Stimulated activated CD4-positive, alpha-beta T cell treated with anti-CD3 and anti-CD28 coated beads, Interleukin-12 subunit alpha, Interleukin-12 subunit beta, amount 100 ng/mL, for 24 hours (primary cell): ENCODE measurements at places on chromosomes 7 and 10.

GRCh38 chr7:129702761-129703338 lies 91.3 kb downstream of the NRF1 start:
- no peak for DNase-seq

DNA sequence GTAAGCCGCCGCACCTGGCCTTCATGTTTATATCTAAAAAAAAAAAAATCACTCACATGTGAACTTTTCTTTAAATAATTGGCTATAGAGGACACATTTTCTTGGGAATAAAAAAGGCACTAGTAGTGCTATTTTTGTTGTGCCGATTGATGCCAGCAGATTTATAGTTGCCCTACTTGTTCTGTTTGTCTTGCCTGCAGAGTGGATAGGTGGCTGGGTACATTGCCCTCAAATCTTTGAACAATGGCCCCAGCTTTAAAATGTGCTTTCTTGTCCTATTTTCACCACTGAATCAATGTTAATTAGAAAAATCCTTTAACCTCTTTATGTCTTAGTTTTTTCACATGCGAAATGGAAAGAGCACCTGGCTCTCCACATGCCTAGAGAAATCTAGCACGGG lies 30.1 kb upstream of the ZNRF2 start:
- no peak for DNase-seq

GRCh38 chr10:132489704-132490534 lies 47.7 kb upstream of the INPP5A start:
- DNase-seq, result no peak

- DNase-seq, result no peak
These were observed 73.2 kb upstream of the CHST15 start for GRCh38 chr10:124166431-124167125.

DNA sequence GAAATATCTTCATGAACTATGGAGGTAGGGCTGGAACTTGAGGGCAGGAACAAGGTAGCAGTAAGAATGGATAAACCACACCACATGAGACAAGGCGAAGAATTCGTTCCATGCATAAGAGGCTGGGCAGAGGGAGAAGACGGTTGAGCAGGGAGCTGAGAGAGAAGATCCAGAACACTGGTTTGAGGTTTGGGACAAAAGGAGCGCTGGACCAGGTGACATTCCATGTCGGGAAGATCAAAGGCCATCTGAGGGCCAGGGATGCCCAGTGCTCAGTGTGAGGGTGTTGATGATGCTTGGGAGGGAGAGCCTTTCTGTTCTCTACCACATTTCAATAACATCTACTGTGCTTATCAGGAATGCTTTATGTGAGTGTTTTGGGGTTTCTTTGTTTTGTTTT lies 52.8 kb downstream of the WIPF3 start:
- no peak for DNase-seq

GRCh38 chr7:601595-602340 lies 82.1 kb upstream of the PDGFA start:
- DNase-seq, result peak; percentile 92

- DNase-seq, result no peak
These were observed 61.7 kb downstream of the VOPP1 start for GRCh38 chr7:55510621-55511020.

DNA sequence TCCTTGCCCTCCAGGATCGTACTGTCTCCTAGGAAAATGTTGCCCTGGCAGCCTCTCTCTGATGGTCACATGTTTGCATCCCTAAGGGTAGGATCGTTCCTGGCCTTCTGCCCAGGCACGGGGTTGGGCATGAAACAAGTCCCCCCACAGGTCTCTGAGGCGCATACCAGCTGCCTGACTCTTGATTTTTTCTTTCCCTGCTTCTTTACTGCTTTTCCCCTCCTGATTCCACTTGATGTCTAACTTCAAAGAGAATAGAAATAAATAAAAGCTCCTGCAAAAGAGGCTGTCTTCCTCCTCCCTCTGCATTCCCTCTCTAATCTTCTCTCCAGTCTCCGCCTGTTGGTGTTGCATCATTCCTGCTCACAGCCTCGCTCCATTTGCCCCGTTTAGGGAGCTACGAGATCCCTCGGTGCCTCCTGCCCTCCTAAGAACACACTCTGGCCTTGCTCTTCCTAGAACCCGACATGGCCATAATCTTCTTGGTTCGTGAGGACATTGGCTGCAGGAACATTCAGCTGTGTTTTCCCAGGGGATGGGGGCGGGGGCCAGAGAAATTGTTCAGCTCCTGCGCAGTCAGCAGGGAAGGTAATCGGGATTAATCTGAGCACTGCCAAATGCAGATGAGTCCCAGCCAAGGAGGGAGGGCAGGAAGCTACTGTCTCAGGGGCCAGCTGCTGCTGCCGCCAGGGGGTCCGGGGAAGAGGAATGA lies 26.0 kb downstream of the LEP start:
- DNase-seq, result no peak

GRCh38 chr7:104921596-104921995 lies 92.4 kb upstream of the KMT2E start:
- DNase-seq, result no peak

- peak; percentile 54 for DNase-seq
These were observed 750 bp downstream of the ZNF398 start for GRCh38 chr7:149147752-149148653.

GRCh38 chr10:51619365-51619764 lies 80.0 kb downstream of the CSTF2T start:
- no peak for DNase-seq

- no peak for DNase-seq
These were observed 24.0 kb downstream of the COL26A1 start for GRCh38 chr7:101386558-101387231.

DNA sequence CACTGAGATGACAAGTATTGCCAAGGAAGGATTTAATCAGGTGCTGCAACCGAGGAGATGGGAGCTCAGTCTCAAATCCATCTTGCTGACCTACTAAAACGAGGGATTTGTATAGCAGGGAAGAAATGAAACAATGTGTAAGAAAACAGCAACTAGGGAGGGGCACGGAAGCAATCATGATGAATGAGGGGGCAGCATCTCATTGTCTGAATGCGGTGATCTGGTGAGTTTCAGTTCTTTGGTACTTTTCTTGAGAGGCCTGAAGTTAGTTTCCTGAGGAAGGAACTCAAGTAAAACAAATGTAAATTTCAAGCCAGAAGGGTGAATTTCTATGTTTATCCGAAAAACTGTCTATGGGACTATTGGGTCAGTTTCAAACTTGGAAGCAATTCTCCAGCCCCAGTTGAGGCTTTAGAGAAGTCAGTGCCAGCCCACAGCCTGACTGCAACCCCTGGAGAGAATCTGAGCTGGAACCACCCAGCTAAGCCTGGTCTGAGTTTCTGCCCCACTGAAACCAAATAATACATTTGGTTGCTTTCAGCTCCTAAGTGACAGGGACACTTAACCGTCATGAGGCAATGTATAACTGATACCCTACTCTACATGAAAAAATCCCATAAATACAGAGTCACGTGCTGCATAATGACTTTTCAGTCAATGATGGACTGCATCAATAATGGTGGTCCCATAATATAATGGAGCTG lies 45.8 kb upstream of the TNS3 start:
- DNase-seq, result no peak

- DNase-seq, result peak; percentile 73
These were observed 26.7 kb downstream of the MICALL2 start for GRCh38 chr7:1432411-1433082.

- DNase-seq, result no peak
These were observed 1.2 kb downstream of the TMEM139 start for GRCh38 chr7:143285806-143286521.

GRCh38 chr7:46007990-46008643 lies 87.0 kb upstream of the IGFBP3 start:
- DNase-seq, result no peak

DNA sequence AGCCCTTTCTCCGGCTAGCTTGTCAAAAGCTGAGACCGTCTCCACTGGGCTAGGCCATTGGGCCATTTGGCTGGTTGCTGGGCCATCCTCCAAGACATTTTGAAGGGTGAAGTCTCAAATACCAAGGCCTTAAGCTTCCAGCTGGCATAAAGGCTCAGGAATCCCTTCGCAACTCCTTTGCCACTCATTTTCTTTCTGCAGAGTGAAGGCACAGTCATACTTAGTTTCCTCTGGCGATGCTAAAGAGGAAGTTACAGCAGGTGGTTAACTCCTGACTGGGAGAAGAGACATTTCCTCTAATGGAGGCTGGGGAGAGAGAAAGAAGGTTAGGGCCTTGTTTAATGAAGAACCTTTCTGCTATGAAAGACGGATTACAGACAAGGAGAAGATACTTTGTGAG lies 4.8 kb upstream of the REPIN1 start:
- DNase-seq, result no peak

- no peak for DNase-seq
These were observed 141.2 kb upstream of the SHH start for GRCh38 chr7:155953501-155953778.

DNA sequence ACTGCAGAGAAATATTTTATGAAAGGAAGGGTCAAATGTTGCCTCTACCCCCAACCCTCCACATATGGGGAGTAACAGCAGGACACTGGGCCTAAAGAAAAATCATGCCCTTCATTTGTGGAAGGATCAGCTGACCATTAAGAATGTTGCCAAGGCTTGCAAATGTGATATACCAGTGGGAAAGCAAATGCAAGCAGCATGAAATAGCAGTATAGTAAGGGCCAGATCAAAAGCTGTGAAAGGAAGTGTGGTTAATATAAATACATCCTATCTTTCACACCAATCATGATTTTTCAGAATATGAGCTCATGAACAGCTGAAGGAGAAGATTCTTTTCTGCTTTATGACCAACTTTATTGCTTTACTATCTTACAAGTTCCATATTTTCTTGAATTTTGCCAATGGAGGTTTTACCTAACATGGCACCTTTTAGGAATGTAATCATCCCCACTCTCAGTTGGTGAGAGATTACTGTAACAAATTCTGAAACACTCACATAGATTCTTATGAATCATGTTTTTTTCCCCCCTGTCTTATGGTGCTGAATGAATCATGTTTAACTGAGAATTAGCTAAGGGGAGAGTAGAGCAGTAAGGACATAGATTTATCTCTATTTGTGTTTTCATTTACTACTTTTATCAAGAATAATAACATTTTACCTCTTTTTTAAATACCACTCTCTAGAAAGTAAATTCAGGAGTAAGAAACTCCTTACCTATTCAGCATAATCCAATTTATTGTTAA lies 12.1 kb upstream of the ATAD1 start:
- DNase-seq, result no peak

DNA sequence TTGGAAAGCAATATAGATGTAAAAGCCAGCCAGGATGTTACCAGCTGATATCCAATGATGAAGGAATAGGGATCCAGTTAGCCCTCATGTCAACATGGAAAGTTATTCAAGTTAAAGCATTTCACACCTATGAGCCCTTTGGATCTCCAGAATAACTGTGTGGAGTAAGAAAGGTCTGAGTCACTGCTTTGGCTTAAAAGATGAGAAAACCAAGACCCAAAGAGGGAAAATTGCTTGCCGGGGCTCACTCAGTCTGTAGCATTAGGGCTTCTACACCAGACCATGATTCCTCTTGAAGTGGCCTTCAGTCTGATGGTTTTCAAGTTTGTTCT lies 12.6 kb downstream of the LSM5 start:
- DNase-seq, result no peak

DNA sequence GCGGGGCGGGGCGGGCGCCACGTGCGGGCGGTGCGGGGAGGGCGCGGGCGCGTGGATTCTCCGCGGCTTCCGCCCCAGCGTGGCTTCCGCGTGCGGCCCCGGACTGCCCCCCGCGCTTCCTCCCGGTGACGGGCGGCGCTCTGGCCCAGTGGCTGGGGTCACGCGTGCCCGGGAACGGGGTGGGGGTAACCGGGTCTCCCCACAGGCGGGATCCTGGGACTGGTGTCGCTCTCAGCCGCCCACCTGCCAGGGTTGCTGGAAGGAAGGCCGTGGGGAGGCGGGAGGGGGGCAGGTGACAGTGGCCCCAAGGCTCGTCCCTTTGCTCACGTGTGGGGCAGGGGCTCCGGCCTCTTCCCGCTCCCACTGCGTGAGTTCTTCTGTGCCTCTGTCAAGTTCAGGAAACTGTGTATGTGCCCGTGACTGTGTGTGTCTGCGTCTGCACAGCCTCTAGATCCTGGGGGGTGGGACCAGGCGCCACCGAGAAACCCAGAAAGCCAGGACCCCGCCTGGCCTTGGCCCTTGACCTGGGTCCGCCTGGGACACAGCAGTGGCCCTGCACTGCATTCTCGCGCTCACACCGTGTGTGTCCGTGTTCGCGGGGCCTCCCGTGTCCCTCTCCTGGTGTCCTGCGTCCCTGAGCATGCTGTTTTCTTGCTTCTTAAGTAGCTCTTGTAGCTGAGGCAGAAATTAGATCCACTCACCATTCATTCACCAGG lies 919 bp downstream of the MAFK start:
- no peak for DNase-seq

DNA sequence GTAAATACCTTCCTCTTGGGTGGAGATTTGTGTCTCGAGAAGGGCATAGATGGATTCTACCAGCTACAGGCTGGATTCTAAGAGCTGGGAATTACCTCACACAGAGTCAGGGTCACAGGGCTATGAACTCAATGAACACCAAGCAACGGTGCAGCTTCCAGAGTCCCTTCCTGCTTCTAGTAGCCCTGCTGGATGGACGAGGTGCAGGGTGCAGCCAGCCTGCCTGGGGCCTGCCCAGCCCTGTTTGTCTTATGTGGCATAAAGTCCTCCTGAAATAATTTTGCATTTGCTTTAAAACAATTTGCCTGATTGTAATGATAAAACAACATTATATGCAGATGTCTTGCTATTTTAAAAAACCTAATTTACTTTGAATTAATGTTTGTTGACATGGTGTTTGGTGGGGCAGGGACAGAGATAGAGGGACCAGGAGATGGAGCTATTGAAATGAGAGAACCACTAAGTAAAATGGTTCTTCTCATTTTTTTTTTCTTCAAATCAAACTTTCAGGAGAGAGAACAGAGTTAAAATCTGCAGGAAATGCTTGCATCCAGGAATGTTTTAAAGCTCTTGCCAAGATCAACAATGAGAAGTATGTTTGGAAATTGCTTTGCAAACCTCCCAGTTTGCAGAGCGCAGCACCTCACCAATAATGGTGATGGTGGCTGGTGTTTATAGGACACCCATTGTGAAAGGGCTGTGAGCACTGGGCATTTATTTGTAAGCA lies 305.4 kb upstream of the PODXL start:
- no peak for DNase-seq

DNA sequence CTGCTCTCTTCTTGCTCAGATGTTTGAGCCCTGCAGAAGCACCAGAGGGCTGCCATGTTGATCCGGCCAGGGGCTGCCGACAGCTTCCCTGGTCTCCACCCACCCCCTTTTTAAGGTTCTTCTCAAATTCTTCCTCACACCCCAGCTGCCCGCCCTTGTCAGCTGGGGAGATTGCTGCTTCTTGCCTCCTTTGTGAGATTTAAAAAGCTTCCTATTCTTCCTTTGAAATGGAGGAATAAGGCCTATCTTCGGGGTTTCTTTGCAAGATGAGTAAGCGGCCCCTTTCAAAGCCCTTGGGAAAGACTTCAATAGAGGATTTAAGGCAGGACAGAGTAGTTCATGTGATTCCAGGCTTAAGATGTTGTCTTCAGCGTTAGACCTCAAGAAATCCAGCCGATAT lies 211.9 kb upstream of the SHH start:
- no peak for DNase-seq
